ENCODE measurements at places on chromosomes 5 and 9.
A peak's percentile ranks its signal among the peaks of the same experiment; 100 is the strongest.

DNA sequence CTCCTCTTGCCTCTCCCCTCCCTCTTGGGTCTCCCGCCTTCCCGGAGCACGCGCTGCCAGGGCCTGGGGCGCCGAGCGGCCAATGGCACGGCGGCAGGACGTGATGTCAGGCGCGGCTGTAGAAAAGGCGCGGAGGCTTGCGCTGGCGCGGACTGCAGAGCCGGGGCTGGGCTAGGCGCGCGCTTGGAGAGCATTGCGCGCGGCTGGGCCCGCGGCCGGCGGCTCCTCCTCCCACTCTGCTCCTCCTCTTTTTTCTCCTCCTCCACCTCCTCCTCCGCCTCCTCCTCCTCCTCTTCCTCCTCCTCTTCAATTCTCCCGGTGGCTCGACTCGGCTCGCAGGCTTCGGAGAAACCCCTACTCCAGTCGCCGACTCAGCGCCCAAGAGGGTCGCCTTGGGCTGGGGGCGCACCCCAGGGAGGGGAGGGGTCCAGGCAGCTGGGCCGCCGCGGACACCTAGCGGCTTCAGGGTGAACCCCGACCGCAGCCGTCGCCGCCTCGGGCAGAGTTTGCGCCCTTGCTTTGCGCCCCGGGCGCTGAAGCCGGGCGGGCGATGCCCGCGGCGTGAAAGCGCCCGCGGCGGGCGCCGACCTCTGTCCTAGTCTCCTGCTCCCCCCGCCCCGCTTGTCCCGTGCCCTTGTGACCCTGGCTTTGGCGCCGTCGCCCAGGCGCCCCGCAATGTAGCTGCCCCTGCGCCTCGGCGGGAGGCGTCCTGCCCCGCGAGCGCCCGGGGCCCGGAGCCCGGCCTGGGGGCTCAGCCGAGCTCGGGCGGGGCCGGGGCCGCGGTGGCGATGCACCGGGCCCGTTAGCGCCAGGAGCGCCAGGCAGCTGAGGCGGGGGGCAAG, at the start of gene LHX2:
Gene LHX2 (plus strand): TSS at position 309 of the 842 bp plus-strand sequence. CDS start 581 bp downstream, outside the sequence.
- peak; percentile 29 for DNase-seq

DNA sequence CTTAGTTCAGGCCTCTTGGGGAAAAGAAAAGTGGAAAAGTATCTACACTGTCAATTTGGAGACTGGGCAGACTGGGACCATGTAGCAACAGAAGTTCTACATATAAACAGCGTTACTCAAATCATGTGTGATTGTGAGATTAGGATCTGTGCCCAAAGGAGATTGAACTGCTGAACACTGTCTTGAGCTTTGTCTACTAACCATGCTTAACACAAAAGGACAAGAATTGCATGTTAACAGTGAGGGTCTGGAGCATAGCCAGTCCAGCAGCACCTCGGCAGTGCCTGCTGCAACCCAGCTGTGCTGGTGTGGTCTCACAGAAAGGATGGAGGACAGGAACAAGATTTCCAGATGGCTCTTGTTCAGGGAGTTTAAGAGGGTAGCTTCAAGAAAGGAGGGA, 5.7 kb downstream of the PAM start:
- DNase-seq: no peak

- DNase-seq: no peak
Measured at GRCh38 chr5:133399247-133399891, 213.0 kb downstream of the FSTL4 start.

GRCh38 chr5:150297934-150298595, 4.6 kb downstream of the ARSI start:
- DNase-seq: no peak

DNA sequence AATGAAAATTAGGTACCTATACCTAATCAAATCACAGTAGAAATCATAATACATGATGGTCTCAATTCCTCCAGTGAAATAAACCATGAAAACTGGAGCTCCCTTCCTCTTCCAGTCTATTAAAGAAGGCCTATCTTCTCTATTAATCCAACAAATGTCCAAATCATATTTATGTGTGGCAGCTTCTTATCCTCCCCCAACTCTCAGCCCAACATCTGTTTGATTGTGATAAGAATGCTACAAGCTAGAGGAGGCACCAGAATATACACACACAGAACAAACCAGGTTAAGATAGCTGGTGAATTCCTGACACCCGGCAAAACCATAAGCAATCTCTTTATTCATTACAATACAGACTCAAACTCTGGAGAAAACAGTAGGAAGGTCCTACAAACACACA, 110.8 kb downstream of the FBXL17 start:
- DNase-seq: no peak

- DNase-seq: no peak
Measured at GRCh38 chr9:118785456-118785855, 583.8 kb downstream of the BRINP1 start.

DNA sequence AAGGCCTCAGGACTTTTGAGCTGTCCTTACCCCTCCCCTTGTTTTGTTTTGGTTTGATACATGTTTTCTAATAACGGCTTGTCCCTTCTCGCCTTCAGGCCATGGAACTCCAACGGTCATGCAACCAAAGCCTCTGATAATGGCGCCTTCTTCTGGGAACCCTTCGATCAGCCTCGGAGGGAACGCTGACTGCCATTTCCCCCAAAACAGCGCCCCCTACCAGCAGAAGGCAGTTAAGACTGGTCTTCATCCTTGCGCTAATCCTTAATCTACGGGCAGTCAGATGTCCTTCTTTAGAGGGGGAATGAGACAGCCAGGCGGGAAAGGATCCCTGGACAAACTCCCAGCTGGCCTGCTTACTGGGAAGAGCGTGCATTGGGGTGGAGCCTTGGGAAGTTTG, 276.6 kb downstream of the ICE1 start:
- no peak for DNase-seq

- no peak for DNase-seq
Measured at GRCh38 chr5:93476251-93476742, 104.7 kb downstream of the NR2F1-AS1 start.

DNA sequence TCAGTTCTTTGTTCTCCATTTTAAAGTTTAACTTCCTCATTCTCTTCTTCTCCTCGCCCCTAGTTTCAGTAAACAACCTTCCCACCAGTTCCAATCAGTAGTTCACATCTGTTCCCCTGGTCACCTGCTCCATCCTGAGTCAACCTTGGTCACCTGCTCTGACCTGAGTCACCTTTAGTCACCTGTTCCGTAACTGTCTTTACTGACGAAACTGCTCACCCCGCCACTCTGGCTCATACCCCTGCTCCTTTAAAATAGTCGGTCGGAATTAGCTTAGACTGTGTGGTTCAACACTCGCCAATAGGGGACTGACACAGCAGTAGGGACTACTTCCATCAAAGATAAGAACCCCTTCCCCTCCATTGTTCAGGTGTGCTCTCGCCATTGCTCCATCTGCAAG, 76.3 kb upstream of the GPBP1 start:
- DNase-seq: no peak

DNA sequence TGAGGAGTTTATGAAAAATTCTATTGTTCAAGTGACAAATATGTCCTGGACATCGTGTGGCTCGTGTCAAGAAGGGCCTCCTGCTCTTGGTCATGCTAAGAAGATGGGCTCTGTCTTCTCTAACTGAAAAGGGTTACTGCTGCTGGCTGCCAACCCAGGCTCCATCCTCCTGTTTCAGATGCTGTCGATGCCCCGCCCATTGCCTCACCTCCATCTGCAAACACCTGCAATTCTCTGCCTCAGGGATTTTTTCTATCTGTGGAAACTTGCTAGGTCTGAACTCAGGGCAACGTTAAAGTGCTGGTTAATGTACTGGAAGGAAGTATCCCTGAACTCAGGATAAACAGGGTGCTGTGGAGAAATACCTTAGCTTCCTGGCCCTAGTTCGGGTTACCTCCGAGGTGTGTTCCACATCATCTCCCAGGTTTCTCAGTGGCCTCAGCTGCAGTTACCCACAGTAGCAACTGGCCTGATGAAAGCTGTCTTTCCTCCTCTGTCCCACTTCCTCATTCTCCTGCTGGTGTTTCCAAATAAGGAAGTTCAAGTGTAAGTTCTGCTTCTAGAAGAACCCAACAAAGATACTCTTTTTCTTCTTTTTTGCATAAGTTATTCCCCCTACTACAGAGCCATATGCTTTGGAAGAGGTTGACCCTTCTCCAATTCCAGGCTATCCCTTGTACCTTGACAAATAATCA, 151.7 kb upstream of the SMIM23 start:
- no peak for DNase-seq

- no peak for DNase-seq
Measured at GRCh38 chr9:6413365-6414246, 607 bp downstream of the UHRF2 start.

GRCh38 chr9:87113874-87114273, 166.6 kb upstream of the GAS1 start:
- DNase-seq: no peak

DNA sequence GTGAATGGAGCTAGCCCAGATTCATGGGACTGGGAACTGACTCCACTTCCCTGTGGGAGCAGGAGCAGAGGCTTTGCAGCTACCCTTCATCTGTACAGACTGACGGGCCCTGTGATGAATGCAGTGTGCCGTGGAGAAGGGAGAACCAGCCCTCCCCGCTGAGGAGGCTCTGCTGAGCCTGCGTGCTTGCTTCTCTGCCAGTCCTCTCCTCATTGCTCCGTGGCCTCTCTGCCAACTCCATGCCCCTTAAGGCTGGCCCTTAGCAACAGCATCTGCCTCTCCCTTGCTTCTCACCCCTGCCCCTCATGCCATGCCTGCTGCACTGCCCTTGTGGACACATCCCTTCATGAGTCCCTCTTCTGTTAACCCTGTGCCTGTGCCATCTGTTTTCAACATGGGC, 53.6 kb downstream of the GADD45G start:
- no peak for DNase-seq

DNA sequence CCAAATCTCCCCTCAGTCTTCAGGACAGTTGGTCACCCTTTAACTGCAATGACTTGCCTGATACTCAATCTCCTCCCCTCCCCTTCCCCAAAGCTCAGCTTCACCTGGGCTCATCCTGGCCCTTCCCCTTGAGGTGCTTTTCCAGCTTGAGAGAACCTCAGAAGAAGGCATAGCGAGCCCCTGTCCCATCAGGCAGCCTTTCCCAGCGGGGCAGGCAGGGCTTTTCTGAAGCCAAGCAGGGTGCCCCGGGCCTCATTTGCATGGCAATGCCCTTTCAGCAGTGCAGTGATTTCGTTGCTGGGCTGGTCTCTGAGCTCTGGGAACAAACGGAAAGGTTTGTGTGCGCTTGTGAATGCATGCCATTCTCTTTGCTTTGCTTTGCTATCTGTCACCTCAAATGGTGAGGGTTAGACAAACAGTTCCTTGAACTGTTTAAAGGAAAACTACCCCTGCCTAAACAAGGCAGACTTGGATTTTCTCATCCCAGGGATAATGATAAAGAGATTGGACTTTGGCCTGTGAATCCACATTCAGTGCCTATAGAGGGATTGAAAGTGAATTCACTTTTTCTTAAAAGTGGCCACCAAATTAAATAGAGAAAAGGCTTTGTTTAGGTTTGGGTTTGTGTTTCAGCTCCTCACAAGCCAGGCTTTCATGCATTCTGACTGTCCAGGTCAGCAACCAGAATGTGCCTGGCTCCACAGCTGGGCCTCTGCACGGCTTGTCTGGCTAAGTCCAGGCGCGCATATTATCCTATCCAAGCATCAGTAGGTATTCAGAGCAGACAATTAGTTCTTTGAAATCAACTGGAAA, 165.3 kb downstream of the ZNF608 start:
- DNase-seq: no peak

DNA sequence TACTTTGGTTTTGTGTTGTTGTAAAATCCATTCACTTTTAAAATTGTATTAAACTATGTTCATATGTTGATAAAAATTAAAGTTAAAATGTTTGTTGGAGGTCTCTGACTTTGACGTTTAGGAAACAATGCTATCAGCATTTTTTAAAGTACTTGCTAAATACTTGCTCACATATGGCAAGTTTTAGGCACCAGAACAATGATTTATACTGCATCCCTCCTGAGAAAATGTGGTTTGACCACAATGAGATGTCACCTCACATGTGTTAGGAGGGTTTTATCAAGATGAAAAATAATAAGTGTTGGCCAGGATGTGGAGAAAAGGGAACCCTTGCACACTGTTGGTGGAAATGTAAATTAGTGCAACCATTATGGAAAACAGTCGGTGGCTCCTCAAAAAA, 180.8 kb downstream of the HSD17B3 start:
- no peak for DNase-seq

- DNase-seq: no peak
Measured at GRCh38 chr5:174293481-174293880, 248.0 kb downstream of the NSG2 start.

DNA sequence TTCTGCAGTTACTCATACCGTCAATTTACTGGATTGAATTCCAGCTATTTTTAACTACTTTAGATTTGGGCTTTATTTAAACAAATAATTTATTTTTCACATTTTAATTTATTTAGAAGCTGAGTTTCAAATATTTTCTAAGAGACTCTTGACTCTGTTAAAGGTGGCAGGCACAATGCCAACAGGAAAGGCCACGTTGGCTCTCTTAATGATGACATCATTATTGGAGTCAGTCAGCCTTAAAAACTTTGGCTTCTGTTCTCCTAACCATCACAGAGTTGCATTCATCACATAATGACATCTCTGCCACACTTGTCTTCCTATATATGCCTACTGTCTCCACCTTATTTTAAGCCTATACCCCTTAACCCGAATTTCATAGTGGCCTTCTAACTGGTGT, 172.3 kb upstream of the PLPPR1 start:
- DNase-seq: no peak

- DNase-seq: no peak
Measured at GRCh38 chr5:93417490-93417889, 163.5 kb downstream of the NR2F1-AS1 start.

- DNase-seq: no peak
Measured at GRCh38 chr5:9644630-9645029, 14.5 kb upstream of the TAS2R1 start.

GRCh38 chr5:137575211-137575610, 76.1 kb upstream of the SPOCK1 start:
- DNase-seq: no peak

DNA sequence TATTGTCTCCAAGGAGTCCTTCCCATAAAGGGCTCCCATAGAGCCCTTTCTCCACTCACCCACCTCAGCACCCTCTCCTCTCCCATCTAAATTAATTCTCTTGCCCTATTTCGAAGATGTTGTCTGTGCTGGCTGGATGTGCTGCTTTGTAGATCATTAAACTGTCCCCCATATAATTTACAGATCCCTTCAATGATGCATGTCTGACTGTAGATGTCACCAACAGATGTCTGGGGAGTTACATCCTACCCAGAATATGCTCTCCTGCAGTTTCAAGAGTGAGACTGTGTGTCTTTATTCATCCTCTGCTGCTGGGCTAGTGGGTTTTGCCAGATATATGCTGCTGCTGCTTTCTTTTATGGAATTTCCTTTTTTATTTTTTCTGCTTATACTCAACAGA, 351.2 kb downstream of the MLLT3 start:
- DNase-seq: no peak

GRCh38 chr9:78678877-78679276, 382.0 kb downstream of the PSAT1 start:
- DNase-seq: no peak

- no peak for DNase-seq
Measured at GRCh38 chr5:161002571-161003074, 150.6 kb upstream of the ATP10B start.

DNA sequence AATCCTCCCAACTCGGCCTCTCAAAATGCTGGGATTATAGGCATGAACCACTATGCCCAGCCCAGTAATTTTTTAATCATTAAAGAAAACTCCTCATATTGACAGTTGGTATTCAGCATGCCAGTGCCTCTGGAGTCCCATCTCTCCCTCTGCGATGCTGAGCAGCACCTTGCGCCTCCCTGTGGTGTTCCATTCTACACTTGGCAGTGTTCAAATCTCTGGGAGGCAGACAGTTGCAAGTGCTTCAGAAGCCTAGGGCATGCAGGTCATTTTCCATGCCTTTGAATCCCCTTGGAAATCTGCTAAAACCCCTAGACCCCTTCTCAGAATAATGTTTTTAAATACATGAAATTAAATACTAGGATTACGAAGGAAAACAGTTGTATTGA, 41.3 kb downstream of the GARNL3 start:
- no peak for DNase-seq

- no peak for DNase-seq
Measured at GRCh38 chr5:87099968-87100367, 167.7 kb upstream of the RASA1 start.
